Vagina (tissue), 2 donors: ENCODE measurements at places on chromosomes 3 and 15.
A peak's percentile ranks its signal among the peaks of the same experiment; 100 is the strongest.

GRCh38 chr3:180646187-180646790 lies 33.0 kb downstream of the CCDC39 start:
- no peak for DNase-seq

DNA sequence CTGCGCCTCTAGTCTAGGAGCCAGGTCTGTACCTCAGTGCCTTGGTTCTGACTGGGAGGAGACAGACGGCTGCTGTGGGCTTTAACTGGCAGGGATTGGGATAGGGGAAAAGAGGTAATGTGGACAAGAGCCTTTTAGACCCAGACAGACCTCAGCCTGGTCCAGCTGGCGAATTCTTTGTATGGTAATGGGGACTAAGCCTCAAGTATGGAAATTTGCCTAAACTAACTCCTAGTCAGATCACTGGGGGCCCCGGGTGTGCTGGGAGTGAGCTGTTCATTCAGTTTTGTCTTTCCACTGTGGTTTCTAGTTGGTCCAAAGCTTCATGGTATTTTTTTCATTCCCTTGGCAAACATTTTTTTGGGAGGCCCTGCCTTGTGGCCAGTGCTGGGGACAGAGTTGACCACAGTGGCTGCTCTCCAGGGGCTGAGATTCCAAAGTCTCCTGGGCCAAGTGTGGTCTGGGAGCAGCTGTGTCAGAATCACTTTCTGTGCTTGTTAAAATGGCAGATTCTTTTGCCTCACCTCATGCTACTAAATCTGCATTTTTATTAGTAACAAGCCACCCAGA lies 261.4 kb upstream of the C2CD4B start:
- DNase-seq: no peak

- no peak for DNase-seq
These were observed 247.7 kb upstream of the CTNNB1 start for GRCh38 chr3:40951636-40952035.

DNA sequence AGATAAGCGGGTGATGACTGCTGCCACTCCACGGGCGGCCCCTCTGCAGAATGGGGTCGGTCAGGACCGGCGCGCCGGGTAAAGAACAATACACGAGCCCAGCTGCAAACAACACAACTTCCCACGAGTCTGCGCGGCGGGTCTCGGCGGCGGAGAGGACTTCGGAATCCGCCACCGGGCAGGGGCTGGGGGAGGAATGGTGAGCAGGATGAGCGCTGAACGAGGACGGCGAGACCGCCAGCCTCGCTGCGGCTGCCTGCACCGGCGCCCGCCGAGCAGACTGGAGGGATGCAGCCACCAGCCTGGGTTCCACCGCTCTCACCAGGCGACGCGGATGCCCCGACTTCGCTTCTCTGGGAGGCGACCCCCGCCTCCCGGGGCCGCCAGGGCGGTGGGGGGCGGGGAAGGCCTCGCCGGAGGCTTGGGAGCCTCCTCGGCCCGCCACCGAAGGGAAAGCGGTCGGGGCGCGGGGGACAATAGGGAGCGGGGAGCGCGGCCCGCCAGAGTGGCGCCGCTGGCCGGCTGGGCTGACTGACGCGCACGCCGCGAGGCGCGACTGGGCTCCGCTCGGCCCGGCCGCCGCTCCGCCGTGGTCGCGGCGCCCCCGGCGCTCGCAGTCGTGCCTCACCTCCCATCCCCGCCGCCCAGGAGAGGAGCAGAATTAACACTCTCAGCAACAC lies 515 bp downstream of the ADAM10 start:
- DNase-seq: peak; percentile 91

GRCh38 chr15:31065824-31066223 lies 35.7 kb downstream of the TRPM1 start:
- no peak for DNase-seq

DNA sequence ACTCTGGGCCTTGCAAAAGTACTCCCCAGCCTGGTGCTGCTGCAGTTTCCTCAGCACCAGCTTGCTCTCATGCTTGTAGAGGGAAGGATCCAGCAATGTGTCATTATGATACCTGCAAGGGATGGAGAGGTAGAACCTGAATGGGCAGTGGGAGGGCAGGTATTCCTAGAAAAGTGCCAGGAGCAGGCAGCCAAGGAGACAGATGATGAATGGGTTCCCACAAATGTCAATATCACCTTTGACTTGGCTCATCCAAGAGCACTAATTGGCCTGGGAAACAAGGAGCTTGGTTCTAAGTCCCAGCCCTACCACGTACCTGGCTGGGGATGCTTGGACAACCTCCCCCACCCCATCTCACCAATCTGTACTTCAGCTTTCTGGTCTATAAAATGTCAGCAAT lies 9.4 kb downstream of the CILP start:
- DNase-seq: no peak

DNA sequence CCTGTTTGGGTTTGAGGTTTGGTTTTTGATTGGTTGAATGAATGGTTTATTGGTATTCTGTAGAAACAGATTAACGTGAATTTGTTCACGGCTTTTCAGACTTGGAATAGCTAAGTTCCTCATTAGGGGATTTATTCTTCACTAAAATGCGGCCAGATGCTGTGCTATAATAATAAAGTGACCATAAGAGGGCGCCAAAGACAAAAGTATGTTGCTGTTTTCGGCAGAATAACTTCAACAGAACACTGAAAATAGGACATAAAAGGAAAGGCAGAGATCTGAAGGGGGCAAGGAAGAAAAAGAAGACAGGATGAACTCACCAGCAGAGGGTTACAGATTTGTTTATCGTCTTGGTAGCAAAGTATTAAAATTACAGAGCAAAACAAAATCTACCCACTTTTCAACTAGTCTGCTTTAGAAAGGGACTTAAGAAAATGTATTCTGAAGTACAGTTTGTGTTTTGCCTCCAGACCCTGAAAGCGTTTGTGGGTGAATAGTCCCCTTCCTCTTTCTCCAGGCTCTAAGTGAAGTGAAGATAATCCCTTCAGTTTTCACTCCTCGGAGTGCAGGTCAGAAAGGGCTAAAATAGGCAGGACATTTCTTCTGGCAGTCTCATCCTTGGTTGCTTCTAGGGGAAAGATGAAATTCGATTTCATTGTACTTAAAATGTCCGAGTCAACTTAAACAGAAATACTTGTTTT lies 147.6 kb downstream of the IL20RB start:
- DNase-seq: no peak

- no peak for DNase-seq
These were observed 43.8 kb downstream of the ZNF710 start for GRCh38 chr15:90044916-90045371.
